ENCODE measurements at places on chromosomes 5 and 9.

DNA sequence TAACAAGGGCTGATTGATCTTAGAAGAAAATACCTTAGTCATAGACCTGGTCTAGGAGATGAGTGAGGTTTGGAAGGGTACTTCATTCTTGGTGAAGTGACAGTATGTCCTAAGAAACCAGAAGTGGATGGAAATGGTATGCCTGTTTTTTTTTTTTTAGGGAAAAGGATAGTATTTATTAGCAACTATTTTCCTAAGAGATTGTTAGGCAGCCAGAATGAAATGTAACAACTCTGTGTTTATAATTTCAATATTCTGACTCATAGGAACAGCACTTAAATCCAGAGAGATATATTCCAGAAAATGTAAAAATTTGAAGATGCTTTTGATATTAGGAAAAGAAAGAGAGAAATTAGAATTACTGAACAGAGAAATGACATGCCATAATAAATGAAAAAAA lies 21.2 kb upstream of the ARL14EPL start:
- DNase-seq: no peak

GRCh38 chr5:62828742-62829603 lies 250.4 kb downstream of the LRRC70 start:
- no peak for DNase-seq

DNA sequence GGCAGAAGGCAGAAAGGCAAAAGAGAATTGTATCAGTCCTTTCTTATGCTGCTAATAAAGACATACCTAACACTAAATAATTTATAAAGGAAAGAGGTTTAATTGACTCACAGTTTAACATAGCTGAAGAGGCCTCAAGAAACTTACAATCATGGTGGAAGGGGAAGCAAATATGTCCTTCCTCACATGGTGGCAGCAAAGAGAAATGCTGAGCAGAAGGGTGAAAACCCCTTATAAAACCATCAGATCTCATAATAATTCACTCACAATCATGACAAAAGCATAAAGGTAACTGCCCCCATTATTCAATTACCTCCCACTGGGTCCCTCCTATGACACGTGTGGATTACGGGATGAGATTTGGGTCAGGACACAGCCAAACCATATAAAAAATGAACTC lies 312.5 kb upstream of the PTGER4 start:
- no peak for DNase-seq

- DNase-seq: no peak
Measured at GRCh38 chr5:485113-485945, 38.9 kb downstream of the SLC9A3 start.

- no peak for DNase-seq
Measured at GRCh38 chr9:126852086-126852688, 8.3 kb upstream of the ZBTB34 start.

DNA sequence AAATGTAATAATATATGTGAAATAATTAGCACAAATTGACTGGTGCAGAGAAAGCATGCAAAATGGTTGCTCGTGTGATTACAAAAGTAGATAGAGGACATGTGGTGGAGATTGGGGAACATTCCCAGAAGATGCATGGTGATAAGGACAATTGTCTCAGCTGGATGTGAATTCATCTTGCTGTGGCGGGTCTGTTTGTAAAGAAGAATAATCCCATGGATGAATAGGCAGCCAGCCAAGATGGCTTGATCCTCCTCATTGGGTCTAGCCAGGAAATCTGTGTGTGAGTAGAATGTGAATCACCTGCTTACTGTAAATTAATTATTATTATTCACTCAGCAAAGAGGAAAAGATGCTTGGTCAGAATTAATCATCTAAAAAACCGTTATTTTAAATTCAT lies 12.6 kb upstream of the DPYSL3 start:
- no peak for DNase-seq

GRCh38 chr9:137445275-137445807 lies 4.2 kb upstream of the ENTPD8 start:
- peak; percentile 91 for DNase-seq

DNA sequence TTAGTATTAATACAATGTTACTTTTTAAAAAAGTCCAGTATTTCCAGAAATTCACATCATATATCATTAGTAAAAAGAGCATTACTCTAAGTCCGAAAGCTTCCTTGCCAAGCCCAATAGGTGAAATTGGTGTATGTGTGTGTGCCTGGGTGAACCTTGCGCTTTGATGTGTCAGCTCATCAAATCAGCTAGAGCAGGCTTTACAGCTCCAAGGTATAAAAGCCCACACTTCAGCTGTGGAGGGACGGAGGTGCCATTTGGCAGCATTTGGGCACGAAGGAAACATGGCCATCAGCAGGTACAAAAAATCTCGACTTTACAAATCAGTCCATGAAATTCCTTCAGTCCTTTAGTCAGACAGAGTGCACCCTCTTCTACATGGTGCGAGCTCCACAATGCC lies 76.5 kb upstream of the IL7R start:
- peak; percentile 54 for DNase-seq

- DNase-seq: no peak
Measured at GRCh38 chr5:569358-569867, 42.7 kb upstream of the CEP72 start.

DNA sequence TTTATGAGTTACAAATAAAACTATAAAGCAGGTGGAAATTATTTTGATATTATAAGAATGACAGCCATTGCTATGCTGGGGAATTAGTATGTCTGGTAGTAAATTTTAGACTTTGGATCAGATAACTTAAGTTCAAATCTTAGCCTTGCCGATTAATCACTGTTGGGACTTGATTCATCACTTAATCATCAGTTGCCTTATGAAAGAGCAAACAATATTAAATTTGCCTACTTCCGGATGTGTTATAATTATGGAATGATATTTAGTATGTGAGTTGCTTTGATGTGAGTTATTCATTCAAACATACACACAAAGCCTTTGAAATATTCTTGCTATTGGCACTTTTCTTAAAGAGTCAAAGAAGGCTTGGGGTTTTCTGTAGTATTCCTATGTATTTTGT lies 717.7 kb downstream of the BRINP1 start:
- DNase-seq: no peak

DNA sequence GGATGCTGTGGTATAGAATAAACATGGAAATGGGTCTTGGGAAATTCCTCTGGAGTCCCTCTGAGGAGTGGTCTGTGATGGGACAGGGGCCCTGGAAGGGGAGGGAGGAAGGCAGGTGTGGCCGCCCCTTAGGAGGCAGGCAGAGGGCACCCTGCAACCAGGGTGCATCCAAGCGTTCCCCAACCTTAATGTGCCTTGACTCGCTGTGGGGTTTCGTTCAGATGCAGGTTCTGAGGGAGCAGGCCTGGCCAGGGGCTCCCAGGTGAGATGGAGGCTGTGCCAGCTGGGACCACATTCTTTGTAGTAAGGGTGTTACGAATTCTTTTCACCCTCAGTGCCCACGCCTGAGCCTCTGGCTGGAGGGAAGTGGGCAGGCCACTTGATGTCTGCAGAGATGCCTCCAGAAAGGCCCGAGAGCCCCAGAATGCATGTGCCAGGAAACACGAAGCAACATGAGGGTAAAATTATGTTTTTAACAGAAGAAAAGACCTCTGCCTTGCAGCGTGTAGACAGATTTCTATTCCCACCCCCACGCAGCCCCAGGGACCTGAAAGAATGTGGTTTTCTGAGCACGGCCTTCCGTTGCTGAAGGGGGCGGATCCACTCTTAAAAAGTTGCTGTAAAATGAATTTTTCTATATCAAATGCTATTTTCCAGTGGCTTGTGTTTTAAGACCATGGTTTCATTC lies 150.4 kb upstream of the IER5L start:
- DNase-seq: peak; percentile 33

GRCh38 chr5:150046031-150046430 lies 40.3 kb downstream of the CSF1R start:
- no peak for DNase-seq

GRCh38 chr5:159961176-159962160 lies 45.2 kb downstream of the ADRA1B start:
- no peak for DNase-seq

DNA sequence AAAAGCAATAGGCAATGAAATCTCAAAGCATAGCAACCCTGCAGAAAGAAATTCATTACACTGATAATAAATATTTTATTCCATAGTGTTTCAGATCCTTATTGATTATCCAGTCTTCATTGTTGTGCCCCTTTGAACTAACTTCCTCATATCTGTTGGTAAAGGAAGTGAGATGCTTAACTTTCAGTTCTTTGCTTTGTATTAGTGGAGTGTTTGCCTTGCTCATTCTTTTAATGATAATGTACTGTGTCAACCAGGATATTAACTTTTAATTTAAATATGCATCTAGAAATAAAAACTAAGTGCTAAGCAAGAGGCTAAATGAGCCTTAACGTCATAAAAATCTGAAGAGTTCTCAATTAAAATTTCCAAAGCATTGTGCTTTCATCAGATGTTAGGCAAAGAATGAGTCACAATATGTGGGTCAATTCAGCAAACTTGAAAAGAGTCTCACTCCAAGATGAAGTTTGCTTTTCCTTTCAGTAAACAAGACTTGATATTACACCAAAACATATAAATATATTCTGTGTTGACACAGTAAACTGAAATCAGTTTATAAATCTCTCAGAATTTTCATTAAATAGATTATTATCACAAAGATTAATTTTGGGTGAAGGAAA lies 105.9 kb downstream of the GIN1 start:
- no peak for DNase-seq

GRCh38 chr9:129473523-129474244 lies 147.2 kb downstream of the C9orf50 start:
- no peak for DNase-seq

GRCh38 chr9:90799271-90799852 lies 2.3 kb upstream of the SYK start:
- DNase-seq: no peak
